ENCODE measurements at places on chromosomes 1 and 21.

GRCh38 chr1:210446479-210446878 is 117.8 kb downstream of the HHAT start:
- DNase-seq, result no peak

GRCh38 chr21:41228492-41228891 is 60.5 kb downstream of the BACE2 start:
- DNase-seq, result no peak

DNA sequence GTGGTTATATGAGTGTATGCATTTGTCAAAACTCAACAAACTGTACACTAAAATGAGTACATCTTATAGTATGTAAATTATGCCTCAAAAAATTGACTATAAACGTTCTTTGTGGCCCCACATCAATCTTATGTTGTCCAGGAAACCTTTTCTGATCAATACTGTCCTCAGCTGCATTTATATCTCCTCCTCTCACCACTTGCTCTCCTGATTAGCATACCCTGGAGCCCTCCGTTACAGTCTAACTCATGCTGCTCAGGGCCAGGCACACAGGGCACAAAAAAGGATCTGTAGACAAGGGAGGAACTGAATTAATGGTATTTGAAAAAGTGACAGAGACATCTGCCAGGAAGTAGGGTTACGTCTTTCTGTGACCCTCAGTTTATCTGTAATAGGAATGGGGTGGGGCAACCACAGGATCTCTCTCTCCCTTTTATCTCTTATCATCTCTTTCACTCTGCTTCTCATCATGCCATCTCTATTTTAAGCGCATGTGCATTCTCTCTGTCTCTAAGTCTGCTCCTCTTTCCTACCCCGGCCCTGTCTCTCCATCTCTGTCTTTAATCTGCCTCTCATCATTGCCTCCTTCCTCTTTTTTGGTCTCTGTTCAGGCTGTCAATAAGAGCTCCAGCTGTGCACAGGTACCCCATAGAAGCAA is 7.0 kb upstream of the TAL1 start:
- no peak for DNase-seq

DNA sequence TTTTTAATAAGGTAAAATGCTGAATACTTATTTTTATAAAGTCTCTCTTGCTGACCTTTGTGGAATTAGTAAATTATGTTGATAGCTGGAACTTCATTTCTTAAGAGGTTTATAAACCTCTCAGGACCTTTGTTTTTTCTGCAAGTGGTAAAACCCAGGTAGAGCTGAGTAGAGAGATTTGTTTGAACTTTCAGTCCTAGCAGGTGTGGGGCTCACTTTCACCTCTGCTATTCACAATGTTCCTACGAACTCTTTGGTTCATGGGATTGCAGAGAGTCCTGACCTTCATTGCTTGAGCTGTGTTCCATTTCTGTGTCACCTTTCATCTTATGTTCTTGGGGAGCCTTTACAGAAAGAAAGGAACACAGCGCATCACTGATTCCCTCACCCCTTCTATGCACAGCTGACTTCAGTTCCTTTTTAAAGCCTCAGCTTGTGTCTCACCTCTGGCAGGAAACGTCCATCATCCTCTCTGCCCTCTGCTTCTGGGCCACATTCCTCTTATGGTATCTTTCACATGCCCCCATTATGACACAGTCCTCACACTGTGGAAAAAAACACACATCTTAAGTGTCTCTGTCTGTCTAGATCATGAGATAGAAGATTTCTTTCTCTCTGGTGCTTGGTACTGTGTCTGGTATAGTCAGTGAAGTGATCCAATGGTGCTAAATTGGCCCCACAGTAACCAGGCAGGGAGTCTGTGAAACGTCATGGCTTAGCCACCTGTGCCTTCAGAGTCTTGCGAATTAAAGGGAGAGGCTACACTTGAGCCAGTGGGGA is 262.5 kb upstream of the B3GALT2 start:
- DNase-seq, result no peak

- no peak for DNase-seq
These were observed 10.6 kb downstream of the PDZK1 start for GRCh38 chr1:145696630-145696960.

DNA sequence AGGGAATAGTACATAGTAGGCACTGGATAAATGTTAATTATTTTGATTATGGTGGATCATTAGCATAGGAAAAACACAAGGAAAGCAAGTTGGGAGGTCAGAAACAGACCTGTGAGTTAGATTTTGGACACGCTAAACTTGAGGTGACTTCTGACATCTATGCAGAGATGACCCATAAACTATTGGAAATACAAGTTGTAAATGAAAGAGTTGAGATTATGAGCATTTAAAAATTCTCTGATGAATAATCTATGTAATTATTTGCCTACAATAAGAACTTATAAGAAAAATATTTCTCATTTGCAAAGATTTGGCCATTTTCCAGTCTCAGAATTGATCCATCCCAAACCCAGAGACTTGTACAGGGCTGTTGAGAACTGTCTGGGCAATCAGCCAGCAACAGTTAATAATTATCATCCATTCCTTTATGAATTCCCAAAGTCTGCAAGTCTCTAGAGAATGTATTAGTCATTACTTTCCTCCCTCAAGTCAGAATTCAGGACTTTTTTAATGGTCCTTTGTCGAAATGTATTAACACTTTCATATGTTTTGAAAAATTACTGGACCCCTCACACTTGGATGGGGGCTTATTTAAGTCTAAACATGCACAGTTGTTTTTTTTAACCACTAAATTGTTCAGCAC is 19.4 kb upstream of the SLAMF6 start:
- no peak for DNase-seq

GRCh38 chr1:184747089-184747955 is 7.3 kb downstream of the EDEM3 start:
- DNase-seq, result no peak
